ENCODE measurements at places on chromosomes 4 and X.
A peak's percentile ranks its signal among the peaks of the same experiment; 100 is the strongest.

DNA sequence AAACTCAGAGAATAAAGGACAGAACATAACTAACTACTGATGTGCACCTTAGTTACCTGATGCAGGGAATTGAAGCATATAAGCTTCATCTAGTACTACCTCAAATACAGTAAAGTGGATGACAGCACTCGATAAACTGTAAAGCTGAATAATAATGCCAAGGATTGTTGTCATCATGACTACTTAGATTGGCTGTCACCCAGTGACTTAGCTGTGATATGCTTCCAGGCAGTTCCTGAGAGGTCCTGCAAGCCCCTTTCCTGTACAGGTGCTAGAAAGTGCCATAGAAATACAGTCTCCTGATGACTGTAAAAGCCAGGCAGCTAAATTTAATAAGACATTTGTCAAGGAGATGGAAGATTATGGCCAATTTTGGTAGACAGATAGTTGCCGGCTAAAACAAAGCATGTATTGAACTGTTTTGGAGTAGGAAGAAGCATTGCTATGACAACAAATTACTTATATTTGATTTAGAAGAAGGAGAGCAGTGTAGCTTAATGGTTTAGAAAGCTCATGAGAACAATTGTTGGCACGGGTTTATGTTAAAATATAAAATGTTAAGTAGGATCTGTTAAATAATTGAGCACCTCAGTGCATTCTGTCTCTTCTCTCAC is 29.7 kb downstream of the TMEM164 start:
- no peak for DNase-seq

- no peak for DNase-seq
These were observed 30.7 kb upstream of the WDR17 start for GRCh38 chr4:176034936-176035335.

- no peak for DNase-seq
These were observed 138.8 kb upstream of the BANK1 start for GRCh38 chr4:101651778-101652177.

DNA sequence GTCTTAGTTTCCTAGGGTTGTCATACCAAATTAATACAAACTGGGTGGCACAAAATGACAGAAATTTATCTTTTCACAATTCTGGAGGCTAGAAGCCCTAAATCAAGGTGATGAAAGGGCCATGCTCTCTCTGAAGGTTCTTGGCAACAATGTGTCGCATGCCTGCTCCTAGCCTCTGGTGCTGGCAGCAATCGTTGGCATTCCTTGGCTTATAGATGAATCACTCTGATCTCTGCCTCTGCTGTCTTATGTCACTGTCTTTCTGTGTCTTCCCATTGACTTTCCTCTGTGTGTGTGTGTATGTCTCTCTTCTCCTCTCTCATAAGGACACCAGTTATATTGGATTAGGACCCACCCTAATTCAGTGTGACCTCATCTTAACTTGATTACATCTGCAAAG is 15.9 kb upstream of the INTU start:
- no peak for DNase-seq

DNA sequence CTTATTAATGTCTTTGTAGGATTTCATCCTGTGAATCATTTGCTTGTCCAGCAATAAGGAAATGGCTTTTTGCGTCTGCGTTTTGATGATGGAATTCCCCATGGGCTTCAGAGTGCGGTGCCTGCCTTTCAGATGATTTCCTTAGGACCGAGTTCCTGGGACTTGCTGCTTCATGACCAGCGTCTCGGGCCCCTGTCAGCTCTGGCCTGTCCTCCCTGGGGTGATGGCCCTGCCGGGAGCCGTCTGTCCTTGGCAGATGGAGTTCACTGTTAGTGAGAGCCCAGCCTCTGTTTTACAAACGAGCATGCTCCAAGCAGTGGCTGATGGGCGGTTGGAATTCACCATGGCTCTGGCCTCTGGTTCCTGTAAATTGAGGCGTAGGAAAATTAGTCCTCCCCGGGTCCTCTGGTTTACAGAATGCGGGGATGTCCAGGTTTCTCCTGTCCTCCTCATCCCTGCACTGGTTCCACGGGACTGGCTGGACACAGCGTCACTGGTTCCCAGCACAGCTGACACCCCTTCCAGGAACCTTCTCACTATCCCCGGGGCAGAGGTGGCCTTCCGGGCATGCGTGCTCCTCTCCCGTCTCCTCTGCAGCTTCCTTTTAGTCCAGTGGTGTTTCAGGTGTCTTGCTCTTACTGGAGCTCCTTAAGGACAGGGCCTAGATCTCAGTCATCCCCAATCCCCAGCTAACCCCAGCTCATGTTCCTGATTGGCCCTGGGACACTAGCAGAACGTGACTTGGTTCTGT is 34.9 kb downstream of the TBC1D14 start:
- no peak for DNase-seq

DNA sequence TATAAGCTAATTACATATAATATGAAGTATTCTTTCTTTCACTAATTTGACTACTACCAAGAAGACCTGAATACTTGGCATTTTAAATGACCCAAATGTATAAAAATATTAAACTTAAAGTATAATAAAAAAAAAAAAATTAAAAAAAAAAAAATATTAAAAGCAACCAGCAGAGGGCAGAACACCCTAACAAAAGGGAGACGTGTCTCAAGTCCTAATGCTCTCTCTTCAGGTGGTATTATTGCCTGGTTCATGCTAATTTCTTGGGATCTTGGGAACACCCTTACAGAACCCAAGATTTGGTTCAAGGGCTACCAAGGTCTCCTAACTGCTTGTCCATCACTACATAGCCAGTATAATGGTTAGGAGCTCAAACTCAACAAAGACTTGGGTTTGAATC is 754.8 kb downstream of the RAB28 start:
- DNase-seq: no peak

DNA sequence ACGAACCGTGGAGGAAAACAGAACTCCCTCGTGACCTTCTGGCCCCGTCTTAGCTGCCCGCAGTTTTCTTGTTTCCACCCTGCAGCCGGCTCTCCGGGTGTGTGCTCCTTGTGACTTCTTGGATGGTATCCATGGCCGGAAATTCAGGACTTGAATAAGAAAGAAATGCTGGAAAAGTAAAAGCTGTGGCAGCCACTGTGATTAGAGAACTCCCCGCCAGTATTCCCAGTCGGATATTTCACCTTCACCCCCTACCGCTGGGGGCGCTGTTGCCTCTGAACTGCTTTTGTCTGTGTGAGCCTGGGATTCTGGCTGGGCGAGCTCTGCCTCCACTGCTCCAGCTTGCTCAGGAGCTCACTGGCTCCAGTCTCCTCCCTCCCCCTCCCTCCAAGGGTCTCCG is 41.5 kb upstream of the CYP4V2 start:
- DNase-seq: peak; percentile 41

- no peak for DNase-seq
These were observed 137.4 kb upstream of the GUCY1A1 start for GRCh38 chr4:155529272-155529671.

DNA sequence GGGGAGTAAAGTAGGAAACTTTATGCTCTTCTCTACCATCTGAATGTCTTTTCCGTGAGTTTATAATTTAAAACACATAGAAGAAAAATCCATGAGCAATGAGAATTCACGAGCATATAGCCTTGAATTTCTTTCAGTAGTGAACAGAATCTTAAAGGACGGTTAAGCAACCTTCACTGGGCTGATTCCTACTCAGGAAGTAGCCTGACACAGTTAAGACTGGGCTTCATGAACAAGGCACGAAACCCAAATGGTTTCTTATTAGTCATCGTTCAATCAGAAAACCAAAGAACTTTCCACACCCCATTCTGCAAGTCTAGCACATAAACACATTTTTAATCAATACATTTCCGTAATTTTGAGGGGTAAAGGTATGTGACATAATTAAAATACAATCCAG is 95.8 kb downstream of the SH3KBP1 start:
- DNase-seq: no peak

DNA sequence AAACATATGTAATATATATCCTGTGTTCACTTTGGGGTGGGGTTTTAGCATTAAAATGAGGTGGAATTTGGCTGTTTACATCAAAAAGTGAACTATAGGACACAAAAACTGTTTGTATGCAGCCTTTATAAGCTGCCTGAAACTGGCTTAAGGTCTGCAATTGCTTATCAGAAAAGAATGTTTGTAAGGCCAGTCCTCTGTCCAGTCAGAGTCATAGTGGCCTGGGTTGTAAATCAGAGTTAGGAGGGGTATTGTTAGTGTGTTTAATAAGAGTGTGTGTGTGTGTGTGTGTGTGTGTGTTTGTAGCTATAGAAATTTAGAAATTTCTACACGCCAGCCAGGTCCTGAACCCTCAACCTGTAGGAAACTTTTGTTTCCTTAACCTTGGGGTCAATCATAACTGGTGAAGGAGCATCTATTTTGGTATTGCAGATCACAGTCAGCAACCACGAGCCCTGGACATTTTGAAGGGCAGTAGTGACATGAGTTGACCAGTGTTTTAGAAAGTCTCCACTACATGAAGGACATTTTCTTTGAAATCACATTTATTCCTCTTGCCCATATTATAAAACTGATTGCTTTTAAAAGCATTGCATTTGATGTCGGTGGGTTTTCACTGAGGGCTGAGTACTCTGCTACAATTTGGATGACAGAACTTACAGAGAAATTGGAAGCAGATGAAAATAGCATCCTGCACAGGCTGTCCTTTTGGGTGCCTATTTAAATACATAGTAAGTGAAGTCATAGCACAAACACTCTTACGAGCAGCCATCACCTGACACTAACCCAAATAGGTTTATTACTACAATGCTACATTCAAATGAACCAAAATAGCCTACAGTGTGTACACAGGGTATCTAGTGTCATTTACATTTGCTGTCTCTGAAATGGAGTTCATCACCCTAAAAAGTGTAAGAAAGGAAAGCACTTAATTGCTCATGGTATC is 11.2 kb upstream of the TMEM154 start:
- DNase-seq: no peak

GRCh38 chr4:37453281-37453998 is 208.9 kb downstream of the NWD2 start:
- peak; percentile 76 for DNase-seq

Data from body of pancreas (tissue), 4 donors.